ENCODE measurements at places on chromosomes 4 and X.

DNA sequence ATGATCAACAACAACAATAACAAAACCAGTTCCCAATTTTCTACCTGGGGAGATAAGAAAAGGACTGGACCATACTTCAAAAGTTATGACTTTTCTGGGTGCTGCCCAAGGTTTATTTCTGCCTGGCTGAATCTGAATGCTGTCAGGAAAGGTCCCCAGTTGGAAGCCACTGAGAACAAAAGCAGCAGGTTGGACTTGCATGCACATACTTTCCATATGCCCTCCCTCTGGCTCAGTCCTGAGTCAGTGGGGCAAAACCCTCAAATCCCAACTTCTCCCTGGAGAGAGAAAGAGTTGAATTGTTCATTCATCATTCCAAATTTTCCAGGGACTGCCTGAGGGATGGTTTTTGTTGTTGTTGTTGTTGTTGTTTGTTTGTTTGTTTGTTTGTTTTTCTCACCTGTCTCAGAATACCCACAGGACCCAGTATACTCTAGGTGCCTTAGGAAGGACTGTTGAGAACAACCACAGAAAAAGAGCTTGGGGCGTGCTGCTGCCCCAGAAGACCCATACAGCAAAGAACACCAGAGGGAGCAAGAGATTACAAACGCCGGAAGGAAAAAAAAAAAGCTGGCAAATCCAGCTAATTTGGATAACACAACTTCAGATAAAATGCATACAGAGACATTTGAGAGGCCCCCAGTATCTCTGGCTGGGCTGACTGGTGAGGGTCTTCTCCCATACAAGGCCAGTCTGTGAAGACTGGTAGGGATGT lies 138.9 kb upstream of the INPP4B start:
- DNase-seq, result no peak

DNA sequence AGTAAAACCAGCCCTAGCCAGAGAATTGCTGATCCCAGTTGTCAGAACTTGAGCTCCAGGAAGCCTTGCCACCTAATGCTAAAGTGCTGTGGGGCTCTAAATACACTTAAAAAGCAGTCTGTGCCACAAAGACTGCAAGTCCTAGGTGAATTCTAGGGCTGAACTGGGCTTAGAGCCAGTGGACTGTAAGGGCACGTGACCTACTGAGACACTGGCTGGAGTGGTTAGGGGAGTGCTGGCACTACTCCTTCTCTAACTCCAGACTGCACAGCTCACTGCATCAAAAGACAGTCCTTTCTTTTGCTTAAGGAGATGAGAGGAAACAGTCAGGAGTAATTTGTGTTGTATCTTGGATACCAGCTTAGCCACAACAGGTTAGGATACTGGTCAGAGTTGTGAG lies 1240.2 kb downstream of the FAM133A start:
- no peak for DNase-seq

- DNase-seq, result no peak
These were observed 46.2 kb downstream of the RGS12 start for GRCh38 chr4:3338976-3339531.

- no peak for DNase-seq
These were observed 2017.6 kb upstream of the IGFBP7 start for GRCh38 chr4:59127743-59128142.

- DNase-seq, result no peak
These were observed 372.6 kb downstream of the FBXO8 start for GRCh38 chr4:173910891-173911290.

GRCh38 chr4:182904211-182904761 lies 12.9 kb downstream of the DCTD start:
- DNase-seq, result no peak

DNA sequence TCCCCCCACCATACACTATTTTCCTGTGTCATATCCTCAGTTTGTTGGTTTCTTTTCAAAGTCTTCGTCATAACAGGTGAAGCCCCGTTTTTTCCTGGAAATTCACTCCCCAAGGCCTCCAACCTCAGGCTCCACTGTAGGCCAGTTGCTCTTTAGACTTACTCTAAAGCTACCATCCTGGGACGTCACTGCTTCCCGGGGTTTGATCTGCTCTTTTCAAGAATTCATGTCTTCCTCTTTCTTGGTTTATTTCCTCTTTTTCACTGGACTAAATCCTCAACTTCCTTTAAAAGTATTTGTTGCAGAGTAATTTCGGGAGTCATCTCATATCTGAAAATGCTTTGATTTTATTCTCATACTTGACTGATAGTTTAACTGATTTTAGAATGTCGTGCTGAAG lies 6.5 kb upstream of the SERTM2 start:
- DNase-seq, result no peak

- no peak for DNase-seq
These were observed 96.8 kb upstream of the CXXC4 start for GRCh38 chr4:104591510-104591911.

GRCh38 chrX:1386338-1387127 lies 5.4 kb downstream of the SLC25A6 start:
- DNase-seq, result no peak

- DNase-seq, result no peak
These were observed 216.2 kb downstream of the CEP135 start for GRCh38 chr4:56164907-56165306.

GRCh38 chr4:77286906-77287305 lies 129.9 kb downstream of the CCNG2 start:
- DNase-seq, result no peak
